A549 (cell line): ENCODE measurements at places on chromosomes 1 and 21.
A peak's percentile ranks its signal among the peaks of the same experiment; 100 is the strongest.

- no peak for DNase-seq
Observed at GRCh38 chr1:53586765-53587164, 127.6 kb downstream of the DMRTB1 start.

DNA sequence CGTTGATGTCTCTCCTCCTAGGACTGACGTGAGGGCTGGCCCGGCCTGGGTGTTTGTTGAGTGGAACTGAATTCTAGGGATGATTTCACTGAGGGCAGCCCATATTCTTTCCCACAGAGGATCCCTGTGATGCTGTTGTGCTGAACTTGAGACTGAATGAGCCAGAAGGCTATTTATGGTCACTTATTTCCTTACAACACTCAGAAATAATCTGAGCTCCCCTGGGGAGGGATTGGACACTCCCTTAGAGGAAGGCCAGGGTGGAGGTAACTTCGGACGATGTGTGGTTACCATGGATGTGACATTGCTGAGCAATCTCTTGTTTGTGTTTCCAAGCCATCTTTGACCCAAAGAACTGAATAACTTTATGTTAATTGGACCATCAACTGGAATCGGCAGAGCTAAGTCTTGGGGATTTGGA lies 5.1 kb upstream of the TMCO4 start:
- DNase-seq, result no peak

- no peak for DNase-seq
Observed at GRCh38 chr21:40215941-40216340, 348.7 kb downstream of the PCP4 start.

DNA sequence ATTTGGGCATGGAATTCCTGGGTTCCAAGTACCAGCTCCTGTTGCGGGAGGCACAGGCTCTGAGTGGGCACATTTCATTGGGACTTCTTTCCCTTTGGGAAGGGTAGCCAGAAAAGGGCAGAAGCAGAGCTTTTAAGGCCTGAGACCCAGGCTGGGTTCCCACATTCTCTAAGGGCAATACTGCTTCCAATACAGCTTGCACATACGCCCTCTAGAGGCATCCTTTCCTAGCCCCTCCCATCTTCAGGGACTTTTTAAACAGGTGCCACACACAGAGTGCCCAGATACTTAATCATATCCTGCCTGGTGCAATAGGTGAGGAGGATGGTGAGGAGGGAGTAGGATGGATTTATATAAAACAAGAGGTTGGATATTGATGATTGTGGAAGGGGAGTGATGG lies 5.7 kb downstream of the GPR88 start:
- no peak for DNase-seq

DNA sequence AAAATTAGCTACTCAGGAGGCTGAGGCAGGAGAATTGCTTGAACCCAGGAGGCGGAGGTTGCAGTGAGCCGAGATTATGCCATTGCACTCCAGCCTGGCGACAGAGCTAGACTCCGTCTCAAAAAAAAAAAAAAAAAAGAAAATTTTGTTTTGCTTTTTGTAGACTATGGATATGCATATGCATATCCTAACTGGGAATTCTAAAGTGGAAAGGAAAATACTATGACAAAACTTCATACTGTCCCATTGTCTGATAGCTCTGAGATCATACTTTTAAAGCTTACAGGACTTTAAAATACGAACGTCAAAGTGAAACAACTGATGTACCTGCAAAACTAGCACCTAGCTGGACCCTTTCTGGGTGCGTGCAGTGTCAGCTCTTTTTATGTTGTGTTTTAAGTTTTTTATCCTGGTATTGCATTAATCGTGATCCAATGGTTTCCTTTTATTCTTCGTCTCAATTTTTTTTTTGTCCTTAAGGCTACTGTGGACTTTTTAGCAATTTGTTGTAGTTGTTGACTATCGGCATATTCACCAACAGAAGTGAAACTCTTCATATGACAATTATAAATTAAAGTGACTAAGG lies 19.2 kb downstream of the SPRTN start:
- no peak for DNase-seq

- peak; percentile 29 for DNase-seq
Observed at GRCh38 chr1:22738522-22738921, 27.9 kb downstream of the EPHB2 start.

- DNase-seq, result no peak
Observed at GRCh38 chr1:143691971-143692529, 279.7 kb downstream of the FAM72C start.

DNA sequence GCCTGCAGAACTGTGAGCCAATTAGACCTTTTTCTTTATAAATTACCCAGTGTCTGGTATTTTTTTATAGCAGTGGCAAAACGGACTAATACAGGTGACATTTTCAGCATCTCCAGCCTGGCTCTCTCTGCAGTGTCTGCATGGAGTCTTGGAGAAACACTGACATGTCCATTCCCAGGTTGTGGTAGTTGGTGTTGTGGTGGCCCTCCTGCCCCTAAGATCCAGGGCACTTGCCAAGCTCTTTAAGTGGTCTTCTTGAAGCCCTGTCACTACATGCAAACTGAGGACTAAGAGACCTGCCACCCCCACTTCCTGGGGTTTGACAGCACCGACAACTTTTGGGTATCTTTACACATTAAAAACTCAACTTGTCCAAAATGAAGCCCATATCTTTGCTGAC lies 419.4 kb downstream of the NPHP4 start:
- DNase-seq, result no peak

- DNase-seq, result no peak
Observed at GRCh38 chr1:107264561-107264960, 123.7 kb downstream of the NTNG1 start.

DNA sequence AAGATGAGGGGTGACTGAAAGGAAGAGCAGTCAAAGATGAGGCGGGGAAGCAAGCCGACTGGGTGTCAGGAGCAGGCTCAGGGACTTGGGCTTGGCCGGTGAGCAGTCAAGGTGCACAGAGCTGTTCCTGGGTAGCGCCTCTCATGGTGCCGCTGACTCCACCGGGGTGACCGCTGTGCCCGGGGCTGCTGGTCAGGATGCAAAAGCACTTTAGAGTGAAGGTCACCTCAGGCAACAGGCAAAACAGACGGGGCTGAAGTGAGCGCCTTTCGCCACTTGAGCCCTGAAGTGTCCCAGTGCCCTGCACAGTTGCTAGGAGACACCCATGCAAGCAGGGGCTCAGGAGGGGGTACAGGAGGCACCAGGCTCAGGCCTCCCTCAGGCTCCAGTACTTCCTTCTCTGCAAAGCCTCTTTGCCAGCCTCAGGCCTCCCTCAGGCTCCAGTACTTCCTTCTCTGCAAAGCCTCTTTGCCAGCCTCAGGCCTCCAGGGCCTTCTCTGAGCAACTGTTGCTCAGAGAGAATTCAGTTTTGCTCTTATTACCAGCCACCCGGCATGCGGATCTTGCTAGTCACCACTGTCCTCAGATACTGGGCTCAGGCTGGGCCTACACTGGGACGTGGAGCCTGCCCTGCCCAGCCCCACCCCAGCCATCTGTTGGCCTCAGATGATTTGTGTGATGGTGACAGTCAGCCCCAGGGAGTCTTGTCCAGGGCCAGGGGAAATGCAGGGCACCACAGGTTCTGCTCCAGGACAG lies 99.7 kb upstream of the IRF2BP2 start:
- no peak for DNase-seq

DNA sequence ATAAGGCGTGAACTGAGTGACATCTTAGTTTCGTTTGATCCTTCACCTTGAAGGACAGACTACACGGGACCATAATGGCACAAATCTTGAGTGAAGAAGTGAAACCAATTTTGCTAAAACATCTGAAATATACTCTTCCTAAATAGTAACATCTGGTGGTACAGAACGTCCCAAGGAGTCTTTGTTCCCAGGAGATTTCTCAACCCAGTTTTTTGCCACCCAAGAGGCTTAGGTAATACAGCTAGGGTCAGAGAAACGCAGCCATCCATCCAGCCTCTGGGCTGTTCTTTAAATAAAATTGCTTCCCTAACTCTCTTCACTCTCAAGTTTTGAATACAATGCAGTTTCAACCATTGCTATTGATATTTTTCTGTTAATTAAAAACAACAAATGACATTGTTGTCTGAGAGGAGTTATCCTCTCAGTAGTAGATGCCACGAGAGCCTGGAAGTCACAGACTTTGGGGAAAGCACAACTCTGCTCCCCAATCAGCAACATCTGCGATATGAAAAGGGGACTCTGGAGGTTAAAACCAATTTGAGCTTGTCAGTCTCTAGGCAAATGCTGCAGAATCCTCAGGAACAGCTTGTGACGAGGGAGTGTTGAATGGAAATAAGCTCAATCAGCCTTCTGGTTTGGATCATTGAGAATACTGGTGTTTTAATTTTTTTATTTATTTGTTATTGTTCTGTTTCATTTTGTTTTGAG lies 394.3 kb upstream of the ADGRL2 start:
- no peak for DNase-seq

DNA sequence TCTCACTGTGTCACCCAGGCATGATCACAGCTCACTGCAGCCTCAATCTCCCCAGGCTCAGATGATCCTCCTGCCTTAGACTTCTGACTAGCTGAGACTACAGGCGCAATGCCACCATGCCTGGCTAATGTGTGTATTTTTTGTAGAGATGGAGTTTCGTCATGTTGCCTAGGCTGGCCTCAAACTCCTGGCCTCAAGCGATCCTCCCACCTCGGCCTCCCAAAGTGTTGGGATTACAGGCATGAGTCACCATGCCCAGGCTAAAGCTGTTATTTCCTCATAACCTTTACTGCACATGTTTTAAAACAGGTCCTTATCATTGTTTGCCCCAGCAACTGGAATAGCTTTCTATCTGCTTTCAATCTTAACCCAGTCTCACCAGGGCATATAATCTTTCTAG lies 2.9 kb downstream of the SARS1 start:
- DNase-seq, result no peak

DNA sequence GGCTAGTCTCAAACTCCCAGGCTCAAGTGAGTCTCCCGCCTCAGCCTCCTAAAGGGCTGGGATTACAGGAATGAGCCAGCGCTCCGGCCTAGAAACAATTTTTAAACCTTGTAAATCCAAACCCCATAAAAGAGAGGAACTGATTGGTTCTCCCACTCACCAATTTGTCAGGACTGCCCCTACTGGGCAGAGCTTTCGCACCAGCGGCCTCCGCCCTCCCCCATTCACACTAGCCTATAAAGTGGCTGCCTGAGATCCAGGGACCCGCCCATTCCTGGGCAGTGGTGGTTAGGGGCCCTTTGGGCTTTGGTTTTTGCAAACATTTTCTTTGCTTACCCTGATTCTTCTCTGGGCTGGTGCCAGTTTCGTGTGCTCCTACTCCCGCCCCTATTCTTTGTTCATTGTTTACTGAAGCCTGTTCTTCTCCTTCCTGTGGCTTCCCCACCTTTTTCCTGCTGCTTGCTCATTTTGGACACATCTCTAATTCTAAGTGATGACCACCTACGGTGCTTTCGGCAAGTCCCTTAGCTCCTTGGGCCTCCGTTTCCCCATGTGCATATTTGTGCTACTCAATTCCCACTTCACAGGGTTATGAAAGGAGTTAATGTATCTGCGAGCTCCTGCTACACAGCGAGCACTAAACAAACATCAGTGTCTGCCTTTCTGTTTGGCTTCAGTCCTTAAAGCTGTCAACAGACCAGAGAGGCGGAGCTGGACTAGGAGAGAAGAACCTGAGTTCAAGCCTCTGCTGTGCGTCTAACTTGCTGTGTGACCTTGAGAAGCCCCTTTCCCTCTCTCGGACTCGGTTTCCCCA lies 39.8 kb upstream of the CLIC4 start:
- DNase-seq, result peak; percentile 91

GRCh38 chr1:177119311-177119710 lies 45.2 kb downstream of the ASTN1 start:
- DNase-seq, result no peak

- no peak for DNase-seq
Observed at GRCh38 chr1:164577291-164577690, 18.3 kb downstream of the PBX1 start.

GRCh38 chr1:206506405-206507283 lies 687 bp upstream of the RASSF5 start:
- DNase-seq, result no peak

DNA sequence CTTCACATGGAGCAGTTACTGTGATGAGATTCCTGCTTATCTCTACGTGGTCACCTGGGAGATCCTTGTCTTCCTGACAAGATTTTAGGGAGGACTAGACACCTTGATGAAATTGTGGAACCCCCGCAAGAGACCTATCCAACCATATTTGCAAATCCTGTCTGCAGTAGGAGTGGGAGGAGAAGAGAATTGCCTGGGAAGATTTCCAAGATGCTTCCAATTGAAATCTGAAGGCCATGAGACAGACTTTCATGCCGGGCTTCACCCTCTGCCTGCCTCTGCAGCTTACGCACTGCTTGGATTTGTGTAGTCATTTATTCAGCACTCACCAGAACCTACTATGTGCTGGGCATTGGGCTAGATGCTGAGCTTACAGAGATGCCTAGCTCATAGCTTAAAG lies 106.6 kb downstream of the OMA1 start:
- no peak for DNase-seq

GRCh38 chr1:172448995-172449584 lies 5.2 kb upstream of the PIGC start:
- DNase-seq, result peak; percentile 36

DNA sequence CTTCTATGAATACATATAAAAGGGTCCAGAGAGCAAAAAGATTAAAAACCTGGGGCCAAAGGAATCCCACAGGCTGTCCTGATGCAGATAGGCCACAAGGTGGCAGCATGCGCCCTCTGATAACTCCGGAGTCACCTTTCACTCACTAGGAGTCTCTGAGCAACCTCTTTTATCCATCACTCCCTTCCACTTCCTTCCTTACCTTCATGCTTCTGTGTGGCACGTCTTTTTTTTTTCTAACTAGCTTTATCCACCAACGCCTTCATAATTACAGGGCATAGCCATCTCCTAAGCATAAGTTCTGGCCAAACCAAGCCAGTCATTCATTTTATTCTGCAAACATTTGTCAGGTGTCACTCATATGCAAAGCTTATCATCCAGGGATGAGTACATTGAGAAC lies 3.9 kb upstream of the PGLYRP4 start:
- DNase-seq, result peak; percentile 77

DNA sequence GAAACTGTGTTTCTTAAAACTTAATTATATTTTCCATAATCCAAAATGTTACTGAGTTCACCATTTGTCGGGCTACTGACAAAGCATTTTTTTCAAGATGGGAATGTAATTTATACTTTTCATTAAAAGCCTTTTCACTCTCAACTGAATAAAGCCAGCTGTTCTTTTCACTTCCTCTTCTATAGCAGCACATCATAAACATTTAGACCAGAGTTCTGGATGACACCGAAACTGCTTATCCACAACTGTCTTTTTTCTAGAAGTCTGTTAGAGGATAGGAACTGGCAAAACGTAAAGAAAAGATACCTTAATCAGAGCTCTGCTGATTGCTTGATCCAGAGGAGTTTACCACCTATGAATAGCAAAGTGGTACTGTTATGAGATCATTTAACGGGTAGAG lies 594.7 kb downstream of the ADGRL2 start:
- no peak for DNase-seq

DNA sequence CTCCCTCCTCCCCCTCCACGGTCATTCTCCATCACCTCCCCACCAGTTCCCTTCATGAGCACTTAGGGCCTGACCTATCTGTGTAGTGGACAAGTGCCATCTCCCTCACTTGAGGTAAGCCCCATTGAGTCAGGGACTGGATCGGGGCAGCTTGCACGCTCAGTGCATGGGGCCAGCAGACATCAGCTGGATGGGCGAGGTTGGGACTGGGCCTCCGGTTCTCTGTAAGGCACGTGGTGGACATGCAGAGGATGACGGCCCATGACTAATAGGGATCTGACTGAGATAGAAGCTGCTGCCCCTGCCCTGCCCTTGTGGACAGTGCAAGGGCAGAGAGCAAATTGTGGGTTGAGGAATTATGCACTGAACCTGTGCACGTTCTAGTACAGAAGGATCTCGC lies 120.4 kb upstream of the C1orf174 start:
- DNase-seq, result no peak

- peak; percentile 12 for DNase-seq
Observed at GRCh38 chr1:77889671-77890070, 1.2 kb downstream of the NEXN start.
